CD4-positive, alpha-beta T cell treated with Interleukin-6 at 100 ng/mL for 8 hours (primary cell): ENCODE measurements at places on chromosomes 6 and 20.

GRCh38 chr6:40252531-40253258 lies 318.4 kb upstream of the MOCS1 start:
- DNase-seq = no peak

GRCh38 chr6:115667478-115668026 lies 393.1 kb downstream of the FRK start:
- DNase-seq = no peak

GRCh38 chr6:72497186-72497585 lies 124.7 kb upstream of the KCNQ5 start:
- DNase-seq = no peak

- DNase-seq = no peak
These were observed 12.3 kb downstream of the C20orf173 start for GRCh38 chr20:35517125-35517524.

- no peak for DNase-seq
These were observed 63.5 kb upstream of the DEFB112 start for GRCh38 chr6:50112981-50113857.

DNA sequence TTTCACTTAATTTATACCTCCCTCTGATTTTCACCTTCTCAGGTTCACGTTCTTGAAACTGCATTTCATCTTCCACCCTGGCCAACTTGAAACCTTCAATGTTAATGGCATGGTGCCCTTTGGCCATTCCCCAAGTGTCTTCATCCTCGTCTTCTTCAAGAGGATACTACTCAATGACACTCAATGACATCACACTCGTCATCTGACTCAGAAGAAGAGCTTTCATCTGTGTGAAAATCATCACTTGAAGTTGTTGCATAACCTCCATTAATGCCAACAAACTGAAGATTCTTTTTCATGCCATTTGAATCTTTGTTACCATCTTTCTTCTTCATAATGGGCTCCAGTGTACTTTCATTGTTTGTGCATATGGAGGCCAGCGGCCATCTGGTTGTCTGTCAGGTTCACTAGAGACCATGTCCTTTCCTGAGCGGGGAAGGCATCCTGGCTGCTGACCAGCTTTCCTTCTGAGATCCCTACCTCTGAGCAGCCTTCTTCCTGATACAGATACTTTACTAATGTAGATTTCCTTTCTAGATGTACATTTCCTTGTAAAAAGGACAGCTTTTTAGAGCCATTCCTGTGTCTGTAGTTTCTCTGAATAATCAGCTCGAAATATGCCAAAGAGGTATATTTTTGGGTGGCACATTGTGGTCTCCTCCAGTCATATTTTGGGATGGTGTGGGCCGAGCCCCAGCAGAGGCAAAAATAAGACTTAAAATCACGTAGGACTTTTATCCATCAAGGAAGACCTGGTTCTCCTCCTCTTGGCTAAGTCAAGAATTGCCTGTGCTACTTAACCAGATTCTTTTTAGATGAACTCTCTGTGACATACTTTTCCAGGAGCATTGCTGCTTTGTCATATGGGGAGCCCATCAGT lies 21.3 kb downstream of the TRMT6 start:
- DNase-seq = no peak

- DNase-seq = no peak
These were observed 10.4 kb downstream of the CD83 start for GRCh38 chr6:14128012-14128411.

DNA sequence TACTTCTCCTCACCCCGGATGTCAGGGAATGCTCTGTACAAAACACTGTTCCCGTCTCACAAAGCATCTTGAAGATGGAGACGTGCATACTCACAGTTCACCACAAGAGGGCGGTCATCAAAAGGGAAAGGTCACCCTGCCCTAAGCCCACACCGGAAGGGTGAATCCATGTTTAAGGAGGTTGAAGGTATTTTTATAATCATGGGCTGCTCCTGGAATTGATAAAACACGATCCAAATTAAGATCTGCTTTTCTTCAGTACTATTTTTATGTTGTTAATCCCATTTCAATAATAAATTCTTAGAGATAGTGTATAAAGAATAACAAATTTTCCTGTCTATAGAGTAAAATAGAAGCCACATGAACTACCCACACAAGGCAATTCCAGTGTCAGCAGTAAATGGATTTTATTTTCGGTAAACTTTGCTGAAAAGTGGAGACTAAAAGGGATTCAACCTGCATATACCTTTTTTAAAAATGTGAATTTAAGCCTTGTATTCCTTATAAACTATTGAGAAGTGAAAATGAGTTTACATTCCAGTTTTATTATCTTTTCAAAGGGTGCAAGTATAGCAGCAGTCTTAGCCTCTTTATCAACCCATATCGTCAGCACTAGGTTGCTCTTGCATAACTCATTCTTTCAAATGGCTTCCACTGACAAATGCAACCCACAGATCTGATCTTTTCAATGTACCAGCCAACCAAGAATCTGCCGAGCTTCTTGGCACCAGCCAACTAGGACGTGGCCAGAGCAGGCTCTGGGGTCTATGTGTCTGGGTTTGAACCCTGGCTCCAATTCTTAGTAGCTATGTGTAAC lies 79.7 kb upstream of the MBOAT1 start:
- DNase-seq = peak; percentile 72

GRCh38 chr20:6768228-6769140 lies 998 bp downstream of the BMP2 start:
- no peak for DNase-seq

DNA sequence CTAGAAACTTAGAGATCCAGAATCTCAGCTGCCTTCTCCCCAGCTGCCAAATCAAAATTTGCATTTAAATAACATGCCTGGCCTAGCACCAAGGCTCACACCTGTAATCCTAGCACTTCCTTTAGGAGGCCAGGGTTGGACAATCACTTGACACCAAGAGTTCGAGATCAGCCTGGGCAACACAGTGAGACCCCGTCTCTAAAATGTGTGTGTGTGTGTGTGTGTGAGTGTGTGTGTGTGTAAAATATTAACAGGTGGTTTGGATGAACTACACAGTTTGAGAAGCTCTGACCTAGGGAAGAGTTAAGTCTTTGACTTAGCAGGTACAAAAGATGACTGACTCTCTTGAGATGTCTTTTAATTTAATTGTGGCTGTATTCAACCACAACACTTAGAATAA lies 20.2 kb upstream of the CD2AP start:
- DNase-seq = no peak

DNA sequence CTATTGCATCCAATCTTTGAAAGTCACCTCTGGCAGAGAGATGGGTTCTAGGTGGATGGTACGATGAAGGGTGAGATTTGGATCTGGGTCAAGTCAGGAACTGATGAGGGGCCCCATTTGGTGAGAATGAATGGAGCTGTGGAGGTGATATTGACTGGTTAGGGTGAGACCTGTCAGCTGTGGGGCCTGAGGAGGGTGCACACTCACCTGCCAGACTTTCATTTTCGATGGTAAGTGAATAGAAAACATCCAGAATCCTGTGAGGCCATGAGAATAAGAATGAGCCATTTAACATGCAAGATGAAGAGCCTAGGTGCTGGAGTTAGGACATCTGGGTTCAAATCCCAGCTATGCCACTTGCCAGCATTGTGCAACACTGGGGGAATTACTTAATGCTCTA lies 6.8 kb downstream of the SUN5 start:
- no peak for DNase-seq

GRCh38 chr6:79158856-79159516 lies 75.5 kb downstream of the HMGN3 start:
- DNase-seq = no peak

DNA sequence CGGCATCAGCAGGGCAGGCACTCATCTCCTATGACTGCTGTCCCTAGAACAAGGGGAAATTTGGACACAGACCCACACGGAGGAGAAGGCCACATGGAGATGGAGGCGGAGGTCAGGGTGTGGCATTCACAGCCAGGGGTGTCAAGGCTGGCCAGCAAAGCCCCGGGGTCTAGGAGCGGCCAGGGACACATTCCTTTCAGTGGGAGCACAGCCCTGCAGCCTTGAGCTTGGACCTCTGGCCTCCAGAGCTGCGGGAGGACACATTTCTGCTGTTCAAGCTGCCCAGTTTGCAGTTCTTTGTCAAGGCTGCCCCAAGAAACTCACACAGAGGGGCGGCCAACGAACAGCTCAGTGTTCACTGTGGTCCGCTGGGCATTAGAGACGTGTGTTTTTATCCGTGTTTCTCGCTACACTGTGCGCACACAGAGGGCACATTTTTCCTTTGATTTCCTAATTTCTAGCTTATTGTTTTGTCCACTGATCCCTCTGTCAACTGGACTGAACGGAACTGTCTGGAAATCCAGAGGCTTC lies 93.4 kb upstream of the MPC1 start:
- DNase-seq = no peak

- DNase-seq = no peak
These were observed 39.4 kb downstream of the ZNF311 start for GRCh38 chr6:28965706-28966105.

GRCh38 chr6:116369540-116369939 lies 1.2 kb upstream of the DSE start:
- no peak for DNase-seq

- no peak for DNase-seq
These were observed 189.9 kb downstream of the PRL start for GRCh38 chr6:22106961-22107360.

- DNase-seq = no peak
These were observed 28.1 kb downstream of the PTPN1 start for GRCh38 chr20:50538276-50538675.

DNA sequence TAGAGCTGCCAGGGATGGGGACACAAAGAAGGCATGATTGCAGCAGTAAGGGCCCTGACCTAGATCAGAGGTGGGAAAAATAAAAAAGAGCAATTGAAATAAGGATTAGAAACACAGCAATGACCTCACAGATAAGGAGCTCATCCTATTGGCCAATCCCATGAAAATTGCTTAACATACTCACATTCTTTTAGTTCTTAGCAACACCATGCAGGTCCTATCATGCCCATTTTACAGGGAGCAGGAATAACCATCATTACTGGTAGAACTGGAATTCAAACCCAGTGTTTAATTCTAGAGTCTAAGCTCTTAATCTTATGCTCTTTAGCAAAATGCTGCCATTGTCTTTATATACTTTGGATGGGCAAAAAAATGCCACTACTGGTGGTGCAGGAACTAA lies 267.7 kb downstream of the RNF144B start:
- DNase-seq = no peak

GRCh38 chr6:75285283-75285639 lies 669 bp upstream of the TMEM30A start:
- DNase-seq = no peak

- no peak for DNase-seq
These were observed 46.7 kb upstream of the CLIC5 start for GRCh38 chr6:46062312-46062711.

DNA sequence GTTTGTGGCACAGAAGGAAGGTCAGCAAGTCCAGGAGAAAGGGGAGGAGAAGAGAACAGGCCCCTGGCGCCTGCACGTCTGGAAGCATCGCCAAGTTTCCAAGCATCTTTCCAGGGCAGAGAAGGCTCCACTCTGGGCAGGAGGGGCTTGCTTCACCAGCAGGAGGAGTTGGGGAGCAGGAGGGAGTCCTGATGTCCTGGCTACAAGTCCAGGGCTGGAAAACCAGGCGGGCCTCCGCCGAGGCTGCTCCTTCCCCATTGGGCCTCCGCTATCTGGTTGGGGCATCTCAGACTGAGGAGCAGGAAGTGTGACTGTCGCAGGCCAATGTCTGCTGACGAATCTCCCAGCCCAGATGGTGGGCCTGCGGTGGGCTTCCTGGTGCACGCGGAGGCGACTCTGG lies 421.9 kb downstream of the PREX1 start:
- no peak for DNase-seq

GRCh38 chr6:6912817-6913744 lies 194.7 kb upstream of the RREB1 start:
- no peak for DNase-seq

GRCh38 chr6:5422321-5422915 lies 161.1 kb downstream of the FARS2 start:
- DNase-seq = no peak

- no peak for DNase-seq
These were observed 301.5 kb downstream of the CLIC5 start for GRCh38 chr6:45714006-45714730.

DNA sequence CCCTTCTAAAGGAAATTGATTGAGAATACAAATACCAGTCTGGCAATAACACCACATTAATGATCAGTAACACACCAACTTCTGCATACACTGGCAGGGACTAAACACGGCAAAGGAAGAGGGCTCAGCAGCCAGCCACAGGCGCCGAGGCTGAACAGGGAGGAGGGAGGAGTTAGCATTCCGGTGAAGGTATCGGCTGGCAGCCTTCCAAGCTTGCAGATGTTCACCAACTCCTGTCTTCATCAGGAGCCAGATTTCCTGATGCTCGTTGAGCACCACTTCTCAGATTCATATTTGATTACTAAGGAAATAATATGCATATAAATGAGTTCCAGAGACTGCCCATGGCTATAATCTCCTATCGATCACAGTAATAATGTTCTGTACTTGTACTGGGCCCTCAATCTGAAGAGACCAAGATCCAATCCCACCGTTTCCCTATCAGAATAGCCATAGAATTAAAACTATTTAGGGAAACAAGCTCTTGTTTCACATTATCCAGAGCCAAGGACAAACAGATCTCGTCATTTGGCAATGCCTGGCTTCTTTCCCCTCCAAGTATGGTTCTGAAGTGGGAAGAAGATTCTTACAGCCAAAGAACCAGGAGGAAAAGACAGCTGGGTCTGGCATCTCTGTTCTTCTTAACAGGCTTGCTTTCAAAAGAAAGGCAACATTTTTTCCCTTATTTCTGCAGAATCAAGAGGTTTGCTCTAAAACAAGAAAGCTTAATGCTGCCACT lies 42.2 kb downstream of the GFOD1 start:
- DNase-seq = peak; percentile 39

DNA sequence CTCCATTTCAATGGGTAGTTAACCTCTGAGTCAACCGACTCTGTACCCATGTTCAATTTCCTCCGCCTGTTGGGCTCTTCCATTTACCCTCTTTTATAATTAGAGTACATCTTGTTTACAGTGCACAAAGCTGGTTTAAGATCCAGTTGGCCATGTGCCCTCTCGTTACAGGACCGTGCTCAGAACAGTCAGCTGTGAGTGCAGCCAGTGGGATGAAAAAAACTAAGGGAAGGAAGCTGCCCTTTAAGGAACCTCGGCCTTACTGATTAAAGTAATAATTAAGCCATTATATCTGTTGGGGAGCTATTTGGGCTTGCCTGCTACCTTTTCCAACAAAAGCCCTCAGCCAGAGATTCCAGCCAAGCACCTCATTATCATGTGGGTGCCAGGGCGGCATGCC lies 68.8 kb downstream of the TMEM170B start:
- no peak for DNase-seq

- no peak for DNase-seq
These were observed 226.5 kb upstream of the CITED2 start for GRCh38 chr6:139600919-139601475.

- no peak for DNase-seq
These were observed 158.0 kb upstream of the TCF21 start for GRCh38 chr6:133730881-133731280.
